ENCODE measurements at places on chromosomes 4 and X. TPM values are rescaled to one million over a fixed set of nuclear protein-coding genes. Genes with fewer than 3 reads are reported as not detected.

CFAP99 gene
- not detected for total RNA-seq

SPIN2A gene
- 0.51 TPM for total RNA-seq

PPEF2 gene
- total RNA-seq: not detected

KDR gene
- 102 TPM for total RNA-seq

TRO gene
- 130 TPM for total RNA-seq

FRMPD4 gene
- total RNA-seq: 1.3 TPM

NDNF gene
- total RNA-seq: 4.8 TPM

SSX4 gene
- not detected for total RNA-seq

ZDHHC15 gene
- 2.9 TPM for total RNA-seq

CBLL2 gene
- total RNA-seq: not detected

ADH1C gene
- total RNA-seq: not detected

TCEAL1 gene
- total RNA-seq: 121 TPM

GRPEL1 gene
- 24.0 TPM for total RNA-seq

FHIP1A gene
- total RNA-seq: 15.5 TPM

SORBS2 gene
- 453 TPM for total RNA-seq

TXK gene
- 0.67 TPM for total RNA-seq

GNRHR gene
- total RNA-seq: not detected

ETDA gene
- total RNA-seq: not detected

ETDB gene
- total RNA-seq: not detected

RBM47 gene
- total RNA-seq: 1.1 TPM

TBX22 gene
- not detected for total RNA-seq

TMEM31 gene
- not detected for total RNA-seq

GAGE13 gene
- not detected for total RNA-seq

DUSP21 gene
- total RNA-seq: not detected

ANAPC10 gene
- total RNA-seq: 17.4 TPM

DCAF12L1 gene
- 0.27 TPM for total RNA-seq

Data from cardiac muscle cell (in vitro differentiated cells and primary cell).